PC-9 (cell line): ENCODE measurements at places on chromosomes 13 and 19.

GRCh38 chr13:113196970-113197737 lies 11.3 kb downstream of the PCID2 start:
- DNase-seq, result no peak
- H3K4me1 ChIP-seq, result no peaks in the 10 kb centered on the region; the same call in 1 of the 2 replicates
- peaks cover 46% of the 10 kb centered on the region for H3K36me3 ChIP-seq
- H3K27me3 ChIP-seq, result no peaks in the 10 kb centered on the region
- H3K27ac ChIP-seq, result no peak overlapping the region
- no peak overlapping the region for H3K4me3 ChIP-seq

GRCh38 chr13:79650688-79651087 lies 169.7 kb downstream of the NDFIP2 start:
- H3K4me3 ChIP-seq, result no peak overlapping the region
- no peaks in the 10 kb centered on the region for H3K27me3 ChIP-seq
- H3K27ac ChIP-seq, result no peak overlapping the region

GRCh38 chr13:27442071-27442647 lies 8.2 kb downstream of the MTIF3 start:
- no peak overlapping the region for H3K27ac ChIP-seq
- DNase-seq, result no peak
- H3K4me1 ChIP-seq, result no peaks in the 10 kb centered on the region
- H3K36me3 ChIP-seq, result no peaks in the 10 kb centered on the region

GRCh38 chr13:36718686-36719085 lies 44.9 kb downstream of the SERTM1 start:
- DNase-seq, result no peak
- H3K27ac ChIP-seq, result no peak overlapping the region
- no peaks in the 10 kb centered on the region for H3K4me1 ChIP-seq
- no peaks in the 10 kb centered on the region for H3K27me3 ChIP-seq
- H3K4me3 ChIP-seq, result no peak overlapping the region

- H3K4me1 ChIP-seq, result no peaks in the 10 kb centered on the region
- H3K27ac ChIP-seq, result peak within 1 kb of the TSS; percentile 34; the same call in 1 of the 2 replicates
- DNase-seq, result peak; percentile 71
- peaks cover 24% of the 10 kb centered on the region for H3K36me3 ChIP-seq
Measured at GRCh38 chr19:58228585-58229254, at the start of gene ZNF544. TSS of gene ZNF544 (plus strand) at chr19:58228914. CDS start at chr19:58244024, 15,110 bp downstream.

- H3K4me1 ChIP-seq, result no peaks in the 10 kb centered on the region
- H3K27me3 ChIP-seq, result no peaks in the 10 kb centered on the region
- no peak overlapping the region for H3K27ac ChIP-seq
- H3K4me3 ChIP-seq, result no peak overlapping the region
- no peaks in the 10 kb centered on the region for H3K36me3 ChIP-seq
Measured at GRCh38 chr13:67372868-67373464, 142.8 kb upstream of the PCDH9 start.
